ENCODE measurements at places on chromosomes 11 and 22. TPM values are rescaled to one million over a fixed set of nuclear protein-coding genes. Genes with fewer than 3 reads are reported as not detected.
A peak's percentile ranks its signal among the peaks of the same experiment; 100 is the strongest.

- peak; percentile 80 for DNase-seq
Observed at GRCh38 chr22:27226666-27227065, 569.3 kb downstream of the MIAT start.

DNA sequence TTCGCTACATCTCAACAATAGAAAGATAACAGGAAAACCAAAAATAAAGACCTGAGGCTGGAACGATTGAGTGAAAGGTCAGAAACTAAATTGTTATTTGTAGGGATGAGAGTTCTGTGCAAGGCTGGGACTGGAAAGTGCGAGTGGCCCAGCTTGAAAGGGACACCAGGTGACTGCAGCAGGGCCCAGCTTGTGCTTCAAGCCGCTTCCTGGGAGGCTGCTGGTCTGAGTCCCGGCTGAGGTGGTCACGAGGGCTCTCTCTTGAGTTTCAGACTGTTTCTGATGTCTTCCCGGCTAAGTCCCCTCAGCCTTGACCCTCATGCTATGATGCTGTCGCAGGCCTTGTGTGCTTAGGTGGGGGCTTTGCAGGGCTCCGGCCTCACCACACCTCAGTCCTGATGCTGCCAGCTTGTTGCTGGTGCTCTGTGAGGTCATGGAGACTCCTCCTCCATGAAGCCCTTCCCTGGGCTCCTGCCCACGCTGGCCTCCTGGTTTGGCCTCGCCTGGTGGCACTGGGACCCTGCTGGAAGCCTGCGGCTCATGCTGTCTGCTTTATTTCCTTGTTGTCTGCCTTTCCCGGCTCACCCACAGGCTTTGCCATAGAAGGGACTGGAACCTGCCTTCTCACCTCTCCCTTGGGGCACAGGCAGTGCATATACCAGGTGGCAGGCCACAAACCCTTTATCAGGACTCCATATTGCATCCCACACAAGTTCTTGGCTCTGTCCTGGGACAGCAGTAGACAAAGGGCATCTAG is 4.0 kb downstream of the BANF1 start:
- no peak for DNase-seq

The OR56A1 gene
- not detected for total RNA-seq

GRCh38 chr11:12243486-12243885 is 133.1 kb downstream of the MICAL2 start:
- no peak for DNase-seq

- peak; percentile 48 for DNase-seq
Observed at GRCh38 chr22:42930810-42931420, 73.8 kb upstream of the ARFGAP3 start.

The TEX12 gene
- total RNA-seq: 0.29 TPM

The ARHGEF17 gene
- total RNA-seq: 9.1 TPM

DNA sequence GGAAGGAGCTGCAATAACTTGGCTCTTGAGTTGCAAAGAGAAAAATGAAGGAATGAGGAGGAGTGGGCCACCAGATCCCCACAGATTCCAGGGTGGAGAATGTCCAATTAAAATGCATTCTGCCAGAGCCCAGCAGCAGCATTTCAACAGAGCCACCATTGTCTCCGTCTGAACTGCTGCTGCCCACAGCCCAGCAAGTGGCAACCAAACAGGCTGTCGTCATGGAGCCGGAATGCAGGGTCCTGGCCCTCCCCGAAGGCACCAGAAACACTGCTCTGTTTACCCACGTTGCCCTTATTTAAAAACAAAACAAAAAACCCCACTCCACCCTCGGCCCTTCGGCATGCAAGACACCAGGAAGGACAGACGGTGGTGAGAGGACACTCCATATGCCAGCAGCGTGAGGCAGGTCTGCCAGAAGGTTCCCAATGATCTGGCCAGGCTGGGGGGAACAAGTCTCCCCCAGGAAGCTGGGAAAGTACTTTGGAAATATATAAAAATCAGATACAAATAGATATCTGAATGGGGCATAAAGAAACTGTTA is 32.5 kb downstream of the PLEKHA7 start:
- DNase-seq: peak; percentile 71

DNA sequence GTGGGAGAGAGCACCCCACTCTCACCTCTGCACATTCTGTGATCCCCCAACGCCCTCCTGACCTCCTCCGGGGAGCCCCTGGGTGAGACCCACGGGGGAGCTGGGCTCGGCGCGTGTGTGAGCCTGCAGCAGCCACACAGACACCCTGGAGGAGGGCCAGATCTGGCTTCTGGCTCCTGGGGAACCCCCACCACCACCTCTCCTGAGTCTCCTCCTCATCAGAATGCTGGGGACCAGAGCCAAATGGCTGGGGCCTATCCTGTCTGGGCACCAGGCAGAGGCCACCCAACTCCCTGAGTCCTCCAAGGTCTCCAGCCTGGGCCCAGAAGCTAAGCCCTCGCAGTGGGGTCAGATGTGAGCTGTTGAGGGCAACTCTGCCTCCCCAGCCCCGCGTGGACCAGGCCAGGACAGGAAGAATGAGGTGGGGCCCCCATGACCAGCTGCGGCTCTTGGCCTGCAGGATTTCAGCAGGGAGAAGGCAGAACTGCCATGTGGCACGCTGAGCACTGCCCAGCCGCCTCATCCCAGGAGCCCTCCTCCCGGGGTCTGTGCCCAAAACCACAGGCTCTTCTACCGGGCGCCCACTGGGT is 5.5 kb upstream of the PIM3 start:
- DNase-seq: no peak

DNA sequence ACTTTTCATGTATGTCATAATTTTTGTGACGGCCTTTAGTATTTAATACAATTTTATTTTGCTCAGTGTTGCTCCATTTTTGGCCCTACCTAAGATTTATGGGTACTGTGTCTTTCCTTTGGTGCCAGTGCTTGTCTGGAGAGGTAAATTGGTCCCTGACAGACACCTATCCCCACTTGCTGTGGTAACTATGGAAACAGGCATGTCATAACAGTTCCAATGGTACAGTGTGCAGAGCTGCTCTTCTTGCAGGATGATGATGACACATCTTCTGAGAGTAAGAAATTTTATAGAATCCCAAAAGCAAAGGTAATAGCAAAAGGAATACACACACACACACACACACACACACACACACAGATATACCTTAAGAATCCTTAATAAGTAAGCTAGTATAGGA is 118.5 kb downstream of the ELP4 start:
- DNase-seq: no peak

Data from RPMI7951 (cell line).